ENCODE measurements at places on chromosomes 7 and 10.

DNA sequence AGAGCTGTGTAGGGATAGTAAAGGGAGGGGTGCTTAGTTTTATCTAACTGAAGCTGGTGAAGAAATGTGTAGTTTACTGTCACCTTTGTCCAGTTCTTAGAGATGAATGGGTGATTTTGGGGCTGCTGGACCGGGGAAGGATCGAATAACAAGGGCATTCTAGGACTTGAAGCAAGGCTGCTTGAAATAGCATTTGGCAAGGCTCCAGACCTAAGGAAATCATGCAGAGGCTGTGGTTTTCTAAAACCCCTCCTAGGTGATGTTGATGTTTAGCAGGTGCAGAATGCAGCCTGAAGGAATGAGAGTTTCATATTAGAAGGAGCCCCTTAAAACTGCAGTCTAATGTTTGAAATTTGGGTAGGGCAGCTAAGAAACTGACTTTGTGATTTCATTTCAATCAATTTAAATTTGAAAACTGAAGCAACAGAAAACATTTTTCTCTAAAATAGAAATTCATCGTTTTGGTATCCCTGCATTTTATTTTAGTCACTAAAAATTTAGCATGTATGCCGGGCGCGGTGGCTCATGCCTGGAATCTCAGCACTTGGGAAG lies 68.5 kb downstream of the TET1 start:
- no peak for DNase-seq

DNA sequence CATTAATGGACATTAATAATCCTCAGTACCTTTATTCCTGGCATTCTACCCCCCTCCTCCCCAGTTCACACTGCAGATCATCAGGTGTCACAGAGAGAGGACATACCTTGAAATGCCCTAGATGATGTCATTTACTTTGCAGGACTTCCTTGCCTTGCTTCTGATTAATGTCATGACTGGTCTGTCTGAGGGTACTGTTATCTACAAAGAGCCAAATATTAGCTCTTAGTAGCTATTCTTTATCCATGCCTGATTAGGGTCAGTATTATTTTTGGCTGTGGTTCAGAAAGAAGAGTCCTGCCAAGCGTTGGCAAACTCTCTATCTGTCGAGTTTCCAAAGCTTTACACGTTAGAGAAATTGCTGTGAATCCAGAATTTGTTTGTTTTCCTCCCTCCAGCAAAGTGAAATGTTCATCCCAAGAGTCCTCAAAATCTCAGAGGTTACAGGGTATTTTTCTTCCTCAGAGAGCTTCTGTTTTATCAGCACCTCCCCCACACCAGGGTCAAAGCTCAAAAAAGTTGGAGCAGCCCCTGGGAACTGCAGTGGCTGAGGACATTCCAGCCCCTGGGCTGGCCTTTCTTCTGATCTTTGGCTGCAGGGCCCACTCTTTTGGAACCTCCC lies 12.6 kb downstream of the SCD start:
- no peak for DNase-seq

DNA sequence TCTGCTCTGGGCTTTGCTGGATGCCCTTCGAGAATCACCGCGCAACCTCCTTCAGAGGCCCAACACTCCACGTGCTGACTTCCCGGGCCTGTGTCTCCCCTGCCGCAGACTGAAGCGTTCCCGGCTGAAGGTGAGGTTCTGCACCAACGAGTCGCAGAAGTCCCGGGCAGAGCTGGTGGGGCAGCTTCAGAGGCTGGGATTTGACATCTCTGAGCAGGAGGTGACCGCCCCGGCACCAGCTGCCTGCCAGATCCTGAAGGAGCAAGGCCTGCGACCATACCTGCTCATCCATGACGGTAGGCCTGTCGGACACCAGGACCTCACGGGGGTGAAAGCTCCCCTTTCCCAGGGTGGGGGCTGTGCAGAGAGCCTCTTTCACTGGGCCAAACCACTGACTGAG lies 22.4 kb downstream of the LHPP start:
- DNase-seq: no peak

GRCh38 chr7:134593530-134594392 lies 44.9 kb downstream of the AKR1B15 start:
- DNase-seq: no peak

- DNase-seq: no peak
These were observed 501.6 kb downstream of the GALNT17 start for GRCh38 chr7:71633551-71634008.

DNA sequence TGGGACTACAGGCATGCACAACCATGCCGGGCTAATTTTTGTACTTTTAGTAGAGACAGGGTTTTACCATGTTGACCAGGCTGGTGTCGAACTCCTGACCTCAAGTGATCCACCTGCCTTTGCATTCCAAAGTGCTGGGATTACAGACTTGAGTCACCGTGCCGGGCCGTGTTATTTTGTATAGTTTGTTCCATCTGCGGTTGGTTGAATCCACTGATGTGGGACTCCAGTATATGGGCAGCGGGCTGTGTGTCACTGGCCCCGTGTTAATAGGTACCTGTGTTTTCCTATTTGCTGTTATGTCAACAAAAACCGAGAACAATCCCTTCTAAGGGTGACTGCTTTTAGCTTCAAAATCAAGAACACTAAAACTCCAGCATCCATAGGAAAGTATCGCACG lies 297.6 kb upstream of the PITRM1 start:
- DNase-seq: no peak

DNA sequence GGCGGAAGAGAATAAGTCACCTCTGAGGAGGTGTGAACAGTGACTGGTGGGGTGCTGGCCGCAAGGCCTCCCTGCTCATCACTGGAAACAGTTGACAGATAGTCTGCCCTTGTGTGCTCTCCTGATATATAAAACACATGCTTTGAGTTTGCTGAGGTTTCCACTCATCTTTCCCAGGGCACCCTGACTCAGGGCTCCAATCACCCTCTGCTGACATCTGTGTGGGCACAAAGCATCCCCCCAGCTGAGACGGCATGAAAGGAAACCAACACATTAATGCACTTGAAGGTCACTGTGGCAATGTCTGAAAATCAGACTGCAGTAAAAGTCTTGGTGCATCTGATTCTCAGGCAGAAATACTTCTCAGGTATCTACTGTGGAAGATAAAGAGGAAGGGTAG lies 49.8 kb downstream of the EPDR1 start:
- DNase-seq: no peak

- DNase-seq: no peak
These were observed 57.9 kb downstream of the NOD1 start for GRCh38 chr7:30420662-30421061.

- DNase-seq: no peak
These were observed 1.2 kb downstream of the TECPR1 start for GRCh38 chr7:98250789-98251188.

- DNase-seq: no peak
These were observed 122.9 kb downstream of the SH3PXD2A start for GRCh38 chr10:103732339-103733044.

GRCh38 chr10:60606343-60607080 lies 171.8 kb upstream of the CDK1 start:
- no peak for DNase-seq

DNA sequence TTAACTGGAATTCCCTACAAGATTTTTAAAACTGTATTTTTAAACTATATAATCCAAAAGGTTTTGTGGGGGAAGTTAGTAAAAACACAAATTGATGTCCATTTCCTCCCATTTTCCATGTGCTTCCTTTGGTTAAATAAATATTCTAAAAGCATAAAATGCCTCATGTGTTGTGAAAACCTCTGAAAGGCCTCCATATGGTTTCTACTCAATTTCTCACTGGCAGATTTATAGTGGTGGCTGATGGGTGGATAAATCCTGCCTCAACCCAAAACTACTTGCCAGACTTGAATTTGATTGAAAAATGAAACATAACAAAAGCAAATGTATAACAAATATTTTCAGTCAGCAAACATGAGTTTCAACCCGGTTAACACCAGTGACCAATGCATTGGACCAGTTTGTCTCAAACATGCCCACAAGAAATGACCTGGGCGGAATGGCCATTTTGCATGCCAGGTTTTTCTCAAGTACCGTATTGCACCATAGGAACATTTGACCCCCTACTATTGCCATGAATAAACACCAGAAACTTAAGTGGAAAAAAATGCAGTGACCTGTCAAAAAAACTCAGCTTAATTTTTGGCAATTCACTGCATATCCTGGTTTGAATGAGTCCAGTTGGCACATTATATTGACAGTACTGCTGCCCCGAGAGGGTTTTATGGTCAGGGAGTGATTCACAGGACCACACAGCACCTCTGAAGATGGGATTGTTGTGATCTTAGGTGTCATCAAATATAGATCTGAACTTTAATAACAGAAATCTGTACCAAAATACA lies 454.6 kb upstream of the ANKRD30A start:
- no peak for DNase-seq

- DNase-seq: no peak
These were observed 475 bp upstream of the NRBF2 start for GRCh38 chr10:63132651-63133055.

DNA sequence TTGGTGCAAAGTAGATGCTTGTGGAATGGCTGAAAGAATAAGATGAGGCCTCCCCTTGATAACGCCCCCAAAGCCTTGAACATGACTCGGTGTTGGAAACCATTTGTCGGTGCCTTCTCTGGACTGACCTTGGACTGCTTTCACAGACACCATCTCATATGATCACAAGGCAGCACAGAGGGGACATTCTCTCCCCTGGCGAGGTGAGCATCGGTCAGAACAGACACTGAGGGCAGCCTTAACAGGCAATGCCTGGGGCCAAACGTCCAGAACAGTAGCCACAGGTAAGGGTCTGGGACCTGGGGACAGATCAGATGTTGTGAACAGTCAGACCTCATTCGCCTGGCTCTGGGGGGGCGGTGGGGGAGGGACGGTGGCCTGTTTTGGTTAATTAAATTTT lies 2.8 kb upstream of the TRRAP start:
- no peak for DNase-seq

DNA sequence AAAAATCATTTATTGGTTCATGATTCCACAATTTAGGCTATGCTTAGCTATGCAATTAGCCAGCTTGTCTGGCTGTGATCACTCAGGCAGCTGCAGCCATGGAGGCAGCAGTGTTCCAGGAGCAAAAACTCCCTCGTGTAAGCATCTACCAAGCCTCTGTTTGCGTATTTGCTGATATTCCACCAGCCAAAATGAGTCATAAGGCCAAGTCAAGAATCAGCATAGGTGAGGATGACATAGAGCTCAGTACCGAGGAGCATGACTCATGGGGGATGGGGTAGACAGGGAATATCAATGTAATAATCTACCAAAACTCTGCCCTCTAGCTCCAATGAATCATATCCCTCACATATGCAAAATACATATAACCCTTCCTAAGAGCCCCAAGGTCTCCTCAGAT lies 63.3 kb downstream of the IMMP2L start:
- no peak for DNase-seq

DNA sequence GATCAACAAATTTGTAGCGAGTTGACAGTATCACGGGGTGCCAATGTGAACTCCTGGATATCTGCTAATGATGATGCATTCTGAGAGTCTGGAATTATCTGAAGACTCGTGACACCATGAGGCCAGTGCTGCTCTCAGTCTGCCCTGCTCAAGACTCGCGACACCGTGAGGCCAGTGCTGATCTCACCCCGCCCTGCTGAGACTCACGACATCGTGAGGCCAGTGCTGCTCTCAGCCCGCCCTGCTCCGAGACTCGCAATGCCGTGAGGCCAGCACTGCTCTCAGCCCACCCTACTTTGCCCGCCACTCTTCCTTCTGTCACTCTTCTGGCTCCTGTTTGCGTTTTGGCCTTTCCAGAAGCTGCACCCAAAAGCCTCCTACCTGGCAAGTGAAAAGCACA lies 411.8 kb downstream of the PTPRN2 start:
- no peak for DNase-seq

GRCh38 chr7:39386718-39387117 lies 179.5 kb upstream of the YAE1 start:
- no peak for DNase-seq

- DNase-seq: no peak
These were observed 183.7 kb upstream of the KLF6 start for GRCh38 chr10:3968727-3969126.

DNA sequence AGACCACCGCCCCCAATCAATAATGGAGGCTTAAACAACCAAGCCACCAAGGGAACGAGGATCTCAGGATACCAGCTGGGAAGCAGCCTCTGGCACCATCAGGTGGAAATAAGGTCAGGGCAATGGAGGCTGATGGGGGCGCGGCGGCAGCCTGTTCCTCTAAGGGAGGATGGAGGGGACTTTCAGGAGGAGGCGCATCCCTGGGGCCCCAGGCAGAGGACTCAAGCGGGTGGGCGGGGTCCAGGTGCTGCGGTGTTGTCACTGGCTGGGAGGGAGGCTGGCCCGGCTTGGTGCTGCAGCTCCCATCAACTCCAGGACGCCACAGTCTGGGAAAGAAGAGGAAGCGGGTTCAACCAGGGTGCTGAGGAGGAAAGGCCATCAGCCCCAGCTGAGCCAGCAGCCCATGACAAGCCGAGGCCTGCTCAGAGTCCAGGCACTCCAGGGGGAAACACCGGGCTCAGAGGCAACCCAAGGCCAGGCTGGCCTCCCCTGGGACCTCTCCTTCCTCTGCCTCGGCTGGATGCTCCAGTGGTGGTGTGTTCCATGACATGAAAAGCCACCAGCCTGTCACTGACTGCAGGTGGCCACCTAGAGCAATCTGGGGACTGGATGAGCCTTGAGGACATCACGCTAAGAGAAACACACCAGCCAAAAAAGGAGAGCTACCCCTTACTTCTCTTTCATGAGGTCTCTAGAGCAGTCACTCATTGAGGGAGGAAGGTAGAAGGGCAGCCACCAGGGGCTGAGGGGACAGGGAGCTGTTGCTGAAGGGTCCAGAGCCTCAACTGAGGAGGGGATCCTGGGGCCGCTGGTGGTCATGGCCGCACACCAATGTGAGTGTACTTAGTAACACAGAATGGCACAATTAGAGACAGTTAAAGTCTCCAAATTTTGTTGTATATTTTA lies 4.6 kb downstream of the GIGYF1 start:
- DNase-seq: no peak

- no peak for DNase-seq
These were observed 89.5 kb upstream of the LYZL1 start for GRCh38 chr10:29199339-29199738.

- DNase-seq: no peak
These were observed 2.3 kb upstream of the SLC29A3 start for GRCh38 chr10:71316786-71317160.

- peak; percentile 50 for DNase-seq
These were observed 26.2 kb upstream of the ZNF467 start for GRCh38 chr7:149799397-149800168.

DNA sequence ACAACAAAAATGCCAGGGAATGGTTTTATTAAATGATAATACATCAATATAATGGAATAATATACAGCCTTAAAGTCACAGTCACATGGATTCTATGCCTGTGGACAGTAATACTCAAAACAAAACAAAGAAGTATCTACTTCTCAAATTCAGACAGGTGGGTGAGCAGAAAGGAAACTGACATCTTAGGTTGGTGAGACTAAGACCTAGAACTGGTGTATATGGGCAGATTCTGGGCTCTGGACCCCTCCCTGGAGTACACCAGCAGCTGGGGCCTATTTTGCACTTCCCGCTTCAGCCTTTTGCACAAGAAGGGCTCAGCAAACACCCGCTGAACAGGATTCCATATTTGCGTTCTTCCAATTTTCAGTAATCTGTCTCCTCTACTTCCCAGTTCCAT lies 5.4 kb upstream of the FIS1 start:
- DNase-seq: no peak

Data from stimulated activated CD4-positive, alpha-beta T cell treated with anti-CD3 and anti-CD28 coated beads, Interleukin-1b, Interleukin-23, amount 100 ng/mL, for 4 hours (primary cell).